ENCODE measurements at places on chromosomes 4 and X.

DNA sequence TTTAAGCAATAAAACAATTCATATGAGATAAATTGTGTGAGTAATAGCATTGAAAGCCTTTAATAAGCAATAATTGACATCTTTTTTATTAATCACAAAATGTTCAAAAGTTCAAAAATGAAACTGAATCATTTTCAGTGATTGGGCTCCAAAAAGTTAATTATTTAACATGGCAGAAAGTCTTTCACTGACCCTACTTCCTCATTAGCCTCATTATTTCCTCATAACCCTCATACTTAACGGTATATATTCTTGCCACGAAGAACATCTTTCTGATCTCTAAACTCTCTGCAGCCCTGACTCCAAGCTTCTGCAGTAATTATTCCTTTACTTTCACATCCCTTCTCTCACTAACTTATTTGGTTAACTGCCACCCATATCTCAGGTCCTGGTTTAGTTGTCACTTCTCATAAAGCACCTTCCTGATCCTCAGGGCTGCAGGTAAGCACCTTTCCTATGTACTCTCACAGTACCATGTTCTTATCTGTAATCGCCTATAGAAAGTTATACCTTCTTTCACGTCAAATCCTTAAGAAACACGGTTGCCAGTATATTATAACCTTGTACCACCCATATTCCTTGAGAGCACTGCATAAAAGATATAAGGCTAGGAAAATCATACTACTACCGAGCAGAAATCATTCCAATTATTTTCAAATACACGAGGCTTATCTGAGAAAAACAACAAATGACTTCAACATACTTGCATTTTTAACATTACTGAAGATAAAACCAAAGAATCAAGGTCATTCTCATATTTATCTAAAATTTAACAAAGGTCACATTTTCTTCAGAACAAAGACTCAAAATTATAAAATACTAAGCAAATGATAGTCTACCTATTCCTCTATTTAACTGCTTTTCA is 72.2 kb downstream of the PPP3CA start:
- DNase-seq, result no peak

GRCh38 chr4:2560167-2560566 is 23.7 kb downstream of the FAM193A start:
- DNase-seq, result no peak

- no peak for DNase-seq
These were observed 56.9 kb downstream of the METTL14 start for GRCh38 chr4:118742050-118742449.

- DNase-seq, result no peak
These were observed 493 bp upstream of the KCNIP4 start for GRCh38 chr4:21949073-21949457.

DNA sequence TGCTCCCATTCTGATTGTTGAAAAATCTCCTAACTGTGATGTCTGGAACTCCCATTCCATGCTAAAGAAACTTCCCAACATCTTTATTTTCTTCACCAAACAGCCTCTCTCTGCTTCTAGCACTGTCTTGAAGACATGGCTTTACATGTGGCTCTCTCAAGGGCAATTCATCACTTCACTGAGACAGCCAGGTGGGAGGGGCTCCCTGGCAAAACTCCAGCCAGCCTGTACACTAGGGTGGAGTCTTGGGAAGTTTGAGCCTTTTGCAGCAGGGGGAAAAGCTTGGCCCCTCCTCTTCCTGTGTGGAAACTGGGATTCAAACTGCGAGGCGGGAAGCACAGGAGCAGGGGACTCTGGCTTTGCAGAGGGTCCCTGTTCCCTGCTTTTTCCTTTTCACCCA is 130.5 kb upstream of the TTC29 start:
- no peak for DNase-seq

GRCh38 chrX:24805201-24805600 is 111.5 kb downstream of the POLA1 start:
- no peak for DNase-seq

GRCh38 chrX:136328933-136329332 is 28.2 kb downstream of the ADGRG4 start:
- DNase-seq, result no peak

- no peak for DNase-seq
These were observed 645.7 kb downstream of the TLL1 start for GRCh38 chr4:166518776-166519175.

GRCh38 chrX:72038016-72038415 is 93.7 kb downstream of the RTL5 start:
- DNase-seq, result no peak

GRCh38 chr4:185656467-185656931 is 121.2 kb upstream of the PDLIM3 start:
- DNase-seq, result no peak

GRCh38 chr4:48654015-48654664 is 125.9 kb downstream of the FRYL start:
- DNase-seq, result no peak

GRCh38 chrX:132636080-132636479 is 147.2 kb upstream of the MBNL3 start:
- DNase-seq, result no peak

GRCh38 chr4:186017801-186018200 is 51.2 kb upstream of the TLR3 start:
- DNase-seq, result no peak

- no peak for DNase-seq
These were observed 1076.9 kb downstream of the ARAP2 start for GRCh38 chr4:35167385-35167784.

- no peak for DNase-seq
These were observed 17.0 kb upstream of the ADGRA3 start for GRCh38 chr4:22532896-22533295.

DNA sequence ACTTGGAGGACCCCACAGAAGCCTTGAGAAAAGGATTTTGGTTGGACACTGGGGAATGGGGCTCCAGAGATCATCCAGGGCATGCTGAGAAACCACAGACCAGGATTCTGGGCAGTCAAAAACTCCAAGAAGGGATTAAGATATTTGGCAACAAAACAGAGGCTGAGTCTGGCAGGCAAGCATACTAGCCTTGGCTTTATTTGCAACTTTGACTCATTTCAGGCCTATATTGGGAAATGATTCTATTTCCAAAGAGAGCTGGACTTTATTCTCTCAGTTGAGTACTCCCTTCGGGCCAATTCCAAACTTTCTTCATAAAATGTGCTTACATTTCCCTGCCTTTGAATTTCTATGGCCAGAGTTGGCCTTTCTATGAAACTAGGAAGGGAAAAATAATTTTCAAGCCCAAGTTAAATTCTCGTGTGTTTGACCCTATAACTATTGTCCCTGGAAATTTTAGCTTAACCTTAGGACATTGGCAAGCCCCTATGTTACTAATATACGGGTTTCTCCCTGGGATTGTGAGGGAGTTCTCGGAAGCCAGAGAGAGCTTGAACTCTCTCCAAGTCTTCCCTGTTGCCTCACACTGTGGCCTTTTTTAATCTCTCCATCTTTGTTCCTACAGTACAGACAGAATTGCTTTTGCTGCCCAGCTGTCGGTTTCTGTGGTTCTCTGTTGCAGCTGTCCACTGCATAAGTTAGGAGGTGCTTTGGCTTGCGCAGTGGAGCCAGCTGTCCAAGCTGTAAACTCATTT is 112.6 kb upstream of the FAM9A start:
- DNase-seq, result no peak

DNA sequence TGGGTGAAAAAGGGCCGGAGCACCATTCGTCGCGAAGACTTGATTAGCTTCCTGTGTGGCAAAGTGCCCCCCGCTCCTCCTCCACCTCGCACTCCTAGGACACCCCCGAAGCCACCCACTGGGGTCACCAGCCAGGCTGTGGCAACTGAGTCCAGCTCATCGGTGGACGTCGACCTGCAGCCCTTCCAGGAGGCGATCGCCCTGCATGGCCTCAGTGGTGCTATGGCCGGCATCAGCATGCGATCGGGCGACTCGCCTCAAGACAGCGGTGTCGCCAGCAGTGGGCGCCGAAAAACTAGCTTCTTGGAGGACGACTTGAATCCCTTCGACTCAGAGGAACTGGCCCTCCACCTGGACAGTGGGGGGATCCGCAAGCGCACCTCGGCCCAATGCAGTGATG is 126.8 kb upstream of the CXorf66 start:
- DNase-seq, result no peak

DNA sequence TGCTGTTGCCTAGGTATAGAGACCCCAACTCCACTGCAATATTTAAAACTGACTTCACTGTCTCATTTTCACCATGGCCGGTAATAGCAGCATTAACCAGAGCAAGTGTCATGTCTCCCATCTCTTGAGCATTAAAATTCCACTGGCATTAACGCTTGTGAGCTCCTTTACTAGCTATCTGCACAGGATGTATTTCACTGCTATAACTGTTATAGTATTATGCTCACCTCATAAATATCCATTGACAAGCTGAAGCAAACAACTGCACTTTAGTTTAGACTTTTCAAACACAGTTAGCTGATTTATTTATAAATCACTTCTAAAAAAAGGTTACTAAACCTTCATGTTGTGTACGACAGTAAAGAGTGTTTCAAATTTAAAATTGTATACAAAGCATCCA is 157.8 kb downstream of the ANTXR2 start:
- no peak for DNase-seq

- no peak for DNase-seq
These were observed 188.5 kb upstream of the ANXA3 start for GRCh38 chr4:78363031-78363570.

DNA sequence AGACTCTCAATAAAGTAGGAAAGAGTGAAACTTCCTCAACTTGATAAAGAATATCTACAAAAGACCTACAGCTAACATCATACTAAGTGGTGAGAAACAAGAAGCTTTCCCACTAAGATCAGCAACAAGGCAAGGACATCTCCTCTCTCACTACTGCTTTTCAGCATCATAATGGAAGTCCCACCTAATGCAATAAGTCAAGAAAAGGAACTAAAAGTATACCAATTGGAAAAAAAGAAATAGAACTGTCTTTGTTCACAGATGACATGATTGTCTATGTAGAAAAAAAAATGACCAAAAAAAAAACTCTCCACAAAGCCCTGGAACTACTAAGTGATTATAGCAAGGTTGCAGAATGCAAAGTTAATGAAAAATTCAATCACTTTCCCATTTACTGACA is 25.1 kb upstream of the SH3RF1 start:
- no peak for DNase-seq

DNA sequence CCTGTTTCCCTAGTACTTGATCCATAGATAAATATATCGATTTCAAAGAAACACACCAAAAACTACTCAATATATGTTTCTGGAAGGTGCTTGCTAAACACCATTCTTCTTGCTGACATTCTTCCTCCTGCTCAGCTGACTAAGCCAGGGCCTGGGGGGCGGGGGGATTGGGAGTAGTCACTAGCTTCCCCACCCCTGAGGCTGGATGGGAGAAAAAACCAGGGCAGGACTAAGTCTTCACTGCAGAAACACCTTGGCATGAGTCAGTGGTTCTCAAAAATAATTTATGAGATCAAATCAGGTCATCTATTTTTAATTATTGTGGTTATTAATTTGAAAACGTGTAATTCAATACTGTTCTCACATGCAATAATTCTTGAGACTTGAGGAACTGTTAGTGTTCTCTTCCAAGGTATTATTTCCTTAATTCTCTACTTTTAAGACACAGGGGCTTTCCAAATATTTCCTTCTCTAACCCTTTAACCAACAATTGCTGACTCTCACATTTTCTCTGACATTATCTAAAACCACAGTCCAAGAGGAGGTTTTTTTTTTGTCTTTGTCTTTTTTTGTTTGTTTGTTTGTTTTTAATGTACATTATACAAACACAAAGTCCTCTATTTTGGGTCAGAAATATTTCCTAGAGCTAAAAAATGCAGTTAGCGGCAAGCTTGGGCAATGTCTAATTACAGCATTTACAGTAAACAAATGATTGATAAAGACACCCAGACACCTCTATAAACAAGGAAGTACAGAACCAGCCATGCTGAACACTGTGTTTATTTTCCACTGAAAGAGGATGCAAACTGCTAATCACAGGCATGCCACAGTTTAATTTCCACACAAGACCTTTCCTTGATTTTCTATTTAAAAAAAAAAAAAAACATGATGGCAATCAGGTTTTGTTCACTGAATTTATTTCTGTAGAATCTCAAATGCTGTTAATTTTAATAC is 120.3 kb upstream of the USP9X start:
- no peak for DNase-seq

DNA sequence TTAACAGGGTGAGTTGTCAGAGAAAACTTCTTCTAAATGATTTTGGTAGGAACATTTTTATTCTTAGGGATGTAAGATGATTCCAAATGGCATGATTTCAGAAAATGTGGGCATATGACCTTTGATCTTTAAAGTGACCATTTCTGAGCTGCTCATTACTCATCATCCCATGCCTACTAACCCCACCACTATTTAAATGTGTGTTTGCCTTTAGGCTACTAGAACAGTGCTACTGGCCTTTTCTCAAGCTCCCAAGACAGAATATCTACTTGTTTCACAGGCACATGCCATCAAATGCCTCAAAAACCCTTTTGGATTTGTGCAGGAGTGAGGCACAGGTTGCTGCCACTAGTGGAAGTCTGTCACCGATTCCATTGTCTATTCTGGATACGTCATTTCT is 428.2 kb downstream of the ADAM29 start:
- no peak for DNase-seq

GRCh38 chr4:41281038-41281634 is 24.4 kb downstream of the UCHL1 start:
- DNase-seq, result peak; percentile 49

GRCh38 chr4:69759189-69759604 is 1.2 kb downstream of the SULT1B1 start:
- no peak for DNase-seq

DNA sequence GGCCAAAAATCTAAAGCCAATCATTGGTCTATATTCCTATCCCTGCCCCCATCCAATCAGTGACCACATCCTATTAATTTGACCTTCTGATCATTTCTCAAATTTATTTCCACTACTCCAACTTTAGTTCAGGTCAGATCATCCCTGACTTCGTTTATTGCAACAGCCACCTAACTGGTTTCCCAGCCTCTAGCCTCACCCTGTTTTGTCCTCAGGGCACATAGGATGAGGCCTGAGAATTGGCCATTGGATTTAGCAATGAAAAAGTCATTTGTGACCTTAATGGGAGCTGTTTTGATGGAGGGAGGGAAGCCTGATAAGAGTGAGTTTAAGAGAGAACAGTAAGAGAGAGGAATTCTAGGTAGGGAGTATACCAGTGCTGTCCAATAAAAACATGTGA is 155.0 kb downstream of the AMMECR1 start:
- no peak for DNase-seq

GRCh38 chr4:162839814-162840213 is 326.9 kb downstream of the NAF1 start:
- DNase-seq, result no peak

DNA sequence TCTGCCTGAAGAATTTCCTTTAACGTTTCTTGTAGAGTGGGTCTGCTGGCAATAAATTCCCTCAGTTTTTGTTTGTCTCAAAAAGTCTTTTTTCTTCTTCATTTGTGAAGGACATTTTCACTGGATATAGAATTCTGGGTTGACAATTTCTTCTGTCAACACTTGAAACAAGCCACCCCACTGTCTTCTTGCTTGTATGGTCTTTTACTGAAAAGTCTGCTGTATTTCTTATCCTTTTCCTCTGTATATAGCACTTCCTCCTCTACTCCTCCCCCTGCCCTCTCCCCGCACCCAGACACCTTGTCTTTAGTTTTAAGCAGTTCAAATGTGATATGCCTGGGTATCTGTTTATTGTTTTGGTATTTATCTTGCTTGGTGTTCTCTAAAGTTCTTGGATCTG is 23.3 kb downstream of the SLC9A7 start:
- DNase-seq, result no peak

All from CD4-positive, alpha-beta T cell treated with Interleukin-12 subunit alpha and Interleukin-12 subunit beta, for 1 hour (primary cell).